ENCODE measurements at places on chromosomes 3 and 15.

- no peak for DNase-seq
Observed at GRCh38 chr3:161851941-161852566, 355.4 kb downstream of the OTOL1 start.

DNA sequence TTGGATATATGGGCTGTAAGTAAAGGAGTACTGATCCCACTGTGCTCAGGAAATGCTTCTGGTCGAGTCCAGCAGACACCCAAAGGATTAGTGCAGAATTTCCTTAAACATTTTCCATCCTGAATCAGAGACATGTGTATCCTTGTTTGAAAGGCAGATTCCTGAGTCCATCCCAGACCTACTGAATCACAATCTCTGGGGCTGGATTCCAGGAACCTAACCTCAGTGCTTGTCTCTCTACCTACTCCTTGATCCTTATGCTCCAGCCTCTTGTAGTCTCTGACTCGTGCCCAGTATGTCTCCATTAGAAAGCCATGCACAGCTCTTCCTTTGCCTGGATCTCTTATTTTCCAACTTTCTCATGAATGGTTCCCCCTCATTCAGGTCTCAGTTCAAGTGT, 585.8 kb downstream of the NLGN1 start:
- DNase-seq: peak; percentile 26

GRCh38 chr3:30894521-30895251, at the start of gene GADL1:
TSS of gene GADL1 (minus strand) at chr3:30894661. CDS start at chr3:30894614, 47 bp downstream.
- no peak for DNase-seq

DNA sequence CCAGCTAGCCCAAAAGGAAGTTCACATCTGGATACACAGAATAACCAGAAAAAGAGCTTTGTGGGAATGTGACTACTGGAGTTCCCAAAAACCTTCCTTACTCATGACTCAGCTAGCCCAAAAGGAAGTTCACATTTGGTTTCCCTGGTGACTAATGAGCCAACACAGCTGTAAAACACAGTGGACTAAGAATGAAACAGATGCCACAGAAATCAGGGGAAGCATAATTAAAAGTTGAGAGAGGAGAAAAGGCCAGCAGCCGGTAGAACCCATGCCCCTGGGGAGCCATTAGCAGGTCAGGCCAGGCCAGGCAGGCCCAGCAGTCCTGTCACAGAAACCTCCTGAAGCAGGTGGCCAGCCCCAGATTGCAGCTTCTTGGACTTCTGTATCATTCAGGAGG, 130.3 kb downstream of the GHSR start:
- DNase-seq: no peak

DNA sequence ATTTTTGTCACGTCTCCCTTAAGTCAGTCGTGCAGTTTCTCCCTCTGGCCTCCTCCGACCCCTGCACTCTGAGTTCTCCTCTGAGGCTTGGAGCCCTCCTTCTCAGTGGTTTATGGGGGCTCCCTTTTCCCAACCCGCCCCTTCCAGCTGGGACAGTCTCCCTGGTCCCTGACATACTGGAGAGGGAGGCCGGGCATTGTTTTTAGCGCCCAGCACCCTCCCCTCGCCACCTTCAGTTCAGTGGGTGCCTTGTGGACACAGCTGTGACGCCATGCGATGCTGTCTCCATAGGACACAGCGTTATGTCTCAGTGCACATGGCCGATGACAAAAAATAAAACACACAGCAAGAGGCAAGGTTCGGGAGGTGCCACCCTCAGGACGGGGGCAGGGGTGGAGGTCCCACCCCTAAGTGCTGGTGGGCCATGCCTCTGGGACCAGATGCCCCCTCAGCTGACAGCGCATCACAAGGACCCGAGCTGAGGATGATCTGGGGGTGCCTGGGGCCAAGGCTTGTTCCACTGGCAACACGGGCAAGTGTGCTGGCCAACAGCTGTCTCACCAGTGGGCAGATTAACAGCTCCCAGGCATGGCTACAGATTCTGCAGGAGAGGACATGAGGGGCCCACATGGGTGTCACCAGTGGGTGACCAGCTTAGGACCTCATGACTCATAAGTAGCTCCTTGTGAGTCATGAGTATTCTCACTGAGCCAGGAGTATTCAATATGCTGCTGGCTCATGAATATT, 81.6 kb downstream of the PLXNA1 start:
- no peak for DNase-seq

DNA sequence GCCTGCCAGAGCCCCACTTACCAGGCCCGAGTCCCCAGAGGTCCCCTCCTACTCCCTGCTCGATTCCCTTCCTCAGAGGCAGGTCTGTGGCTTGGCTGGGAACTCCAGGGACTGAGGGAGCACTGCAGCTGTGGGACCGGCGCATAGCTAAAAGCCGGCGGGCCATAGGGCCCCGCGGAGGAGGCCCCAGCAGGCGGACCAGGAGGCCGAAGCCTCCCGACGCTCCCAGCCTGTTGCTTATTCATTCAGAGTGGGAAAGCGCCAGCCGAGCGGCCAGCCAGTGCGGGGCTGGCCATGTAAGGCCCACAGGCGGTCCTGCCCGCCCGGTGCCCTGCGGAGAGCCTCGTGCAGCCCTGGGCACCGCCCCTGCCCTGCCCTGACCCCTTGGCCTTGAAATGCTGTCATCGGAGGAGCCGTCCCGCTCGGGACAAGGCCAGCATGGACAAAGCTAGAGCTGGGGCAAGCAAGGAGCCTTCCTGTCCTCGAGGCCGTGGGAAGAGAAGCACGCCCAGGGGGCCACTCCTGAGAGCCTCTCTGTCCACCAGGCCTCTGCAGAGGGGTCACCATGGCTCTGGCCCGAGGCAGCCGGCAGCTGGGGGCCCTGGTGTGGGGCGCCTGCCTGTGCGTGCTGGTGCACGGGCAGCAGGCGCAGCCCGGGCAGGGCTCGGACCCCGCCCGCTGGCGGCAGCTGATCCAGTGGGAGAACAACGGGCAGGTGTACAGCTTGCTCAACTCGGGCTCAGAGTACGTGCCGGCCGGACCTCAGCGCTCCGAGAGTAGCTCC, at the start of gene LOXL1:
TSS of gene LOXL1 (plus strand) at position 244 of the 784 bp plus-strand sequence. CDS start at position 566, 322 bp downstream.
- peak; percentile 33 for DNase-seq

DNA sequence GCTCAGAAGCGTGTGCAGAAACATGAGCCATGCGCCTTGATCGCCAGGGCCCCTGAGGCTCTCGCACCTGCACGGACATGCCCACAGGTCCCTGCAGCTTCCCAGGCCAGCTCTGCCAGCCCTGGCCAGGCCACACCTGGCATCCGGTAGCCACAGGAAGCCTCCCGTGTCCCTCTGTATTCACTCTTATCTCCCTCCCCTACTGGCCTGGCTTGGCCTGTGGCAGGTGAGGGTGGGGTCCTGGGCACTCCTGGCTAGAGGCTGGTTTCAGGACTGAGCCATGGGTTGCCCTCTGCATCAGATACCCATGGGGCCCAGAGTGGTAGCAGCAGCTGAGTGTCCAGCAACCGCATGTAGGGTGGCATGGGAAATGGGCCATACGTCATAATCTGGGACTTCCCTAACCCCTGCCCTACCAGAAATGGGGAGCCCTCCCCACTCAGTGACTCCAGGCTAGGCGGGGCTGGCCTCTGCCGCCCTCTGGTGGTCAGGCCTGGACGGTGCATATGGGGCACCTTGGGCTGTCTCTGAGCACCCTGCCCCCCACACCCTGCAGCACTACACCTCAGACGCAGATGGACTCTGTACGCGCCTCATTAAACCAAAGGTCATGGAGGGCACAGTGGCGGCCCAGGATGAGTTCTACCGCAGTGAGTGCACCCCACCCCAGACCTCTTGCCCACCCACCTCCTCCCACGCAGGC, 12.6 kb upstream of the LMAN1L start:
- DNase-seq: peak; percentile 50

- peak; percentile 65 for DNase-seq
Observed at GRCh38 chr3:15495461-15496340, 25.8 kb downstream of the COLQ start.

DNA sequence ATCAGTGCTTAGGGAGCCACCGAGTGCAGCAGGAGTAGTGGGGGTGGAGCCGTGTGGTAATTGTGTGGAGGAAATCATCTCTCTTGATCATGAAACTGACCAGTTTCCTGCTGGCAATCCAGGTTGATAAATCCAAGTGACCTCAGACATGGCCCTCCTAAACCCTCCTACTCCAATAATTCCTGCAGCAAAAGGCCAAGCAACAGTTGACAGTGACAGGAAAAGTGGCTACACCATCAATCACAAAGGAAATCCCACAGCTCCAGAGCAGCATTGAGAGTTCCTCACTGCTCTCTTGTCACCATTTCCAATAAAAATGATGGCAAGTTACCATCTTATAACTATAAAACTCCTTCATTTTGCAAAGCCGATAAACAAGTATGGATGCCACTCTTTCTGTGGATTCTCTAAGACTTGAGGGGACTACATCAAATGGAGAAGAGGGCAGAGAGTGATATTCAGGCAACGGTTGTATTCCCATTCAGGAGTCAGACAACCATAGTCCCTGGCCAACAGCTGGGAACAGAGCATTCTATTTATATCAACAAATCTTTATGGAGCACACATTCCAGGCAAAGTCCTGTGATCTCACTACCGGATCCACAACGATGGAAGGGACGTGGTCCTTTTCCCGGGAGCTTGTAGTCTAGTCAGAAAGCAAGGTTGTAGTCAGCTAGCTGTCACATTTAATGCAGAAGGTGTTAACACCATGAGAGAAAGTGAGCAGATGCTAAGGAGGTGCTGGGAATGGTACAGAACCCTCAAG, 312.5 kb upstream of the CTNNB1 start:
- DNase-seq: no peak

- peak; percentile 84 for DNase-seq
Observed at GRCh38 chr3:49017971-49018706, at the start of gene DALRD3. TSS of gene DALRD3 (minus strand) at chr3:49018580. CDS start at chr3:49018564, 16 bp downstream.
